ENCODE measurements at places on chromosomes 7 and 10.

DNA sequence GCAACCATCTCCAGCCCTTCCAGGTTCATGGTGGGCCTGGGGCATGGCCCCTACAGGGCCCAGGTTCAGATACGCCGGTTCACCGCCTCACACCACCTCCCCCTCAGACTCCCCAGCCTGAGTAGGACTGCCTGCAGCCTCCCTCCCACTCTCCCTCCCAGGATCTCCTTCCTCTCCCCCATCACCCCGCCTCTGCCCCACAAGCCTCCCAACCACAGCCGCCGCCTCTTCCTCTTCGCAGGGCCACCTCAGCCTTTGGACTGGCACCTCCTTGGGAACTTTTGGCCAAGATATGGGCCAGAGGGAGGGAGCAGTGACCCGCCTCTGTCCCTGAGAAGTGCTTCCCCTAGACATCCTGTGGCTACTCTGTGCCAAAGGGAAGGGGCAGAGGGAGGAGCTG, 9.3 kb downstream of the KCNIP2 start:
- DNase-seq = no peak

DNA sequence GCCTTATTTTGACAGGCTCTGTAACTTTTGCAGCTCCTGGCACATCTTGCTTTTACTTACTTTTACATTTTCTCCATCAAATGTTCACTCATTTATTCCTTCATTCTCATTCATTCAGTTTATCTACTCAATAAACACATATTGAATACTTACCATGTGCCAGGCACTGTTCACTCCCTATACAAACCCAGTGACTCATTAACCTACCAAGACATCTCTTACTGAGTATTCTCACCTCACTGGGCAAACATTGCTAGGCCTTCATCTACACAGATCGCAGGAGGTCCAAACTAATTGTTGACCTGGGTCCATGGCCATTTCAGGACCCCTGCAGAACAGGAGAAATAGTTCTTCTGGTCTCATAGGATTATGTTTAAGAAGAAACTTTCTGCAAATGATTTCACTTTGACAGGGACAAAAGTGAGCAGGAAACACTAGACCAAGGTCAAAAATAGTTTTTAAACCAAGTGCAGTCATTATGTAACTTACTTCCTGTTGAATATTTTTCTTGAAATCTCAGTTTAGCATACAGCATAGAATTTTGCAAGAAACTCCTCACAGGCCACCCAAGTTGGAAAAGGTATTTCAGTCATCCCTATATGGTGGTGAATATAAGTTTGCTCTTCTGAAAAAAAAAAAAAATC, 17.6 kb downstream of the SLC26A4 start:
- no peak for DNase-seq

DNA sequence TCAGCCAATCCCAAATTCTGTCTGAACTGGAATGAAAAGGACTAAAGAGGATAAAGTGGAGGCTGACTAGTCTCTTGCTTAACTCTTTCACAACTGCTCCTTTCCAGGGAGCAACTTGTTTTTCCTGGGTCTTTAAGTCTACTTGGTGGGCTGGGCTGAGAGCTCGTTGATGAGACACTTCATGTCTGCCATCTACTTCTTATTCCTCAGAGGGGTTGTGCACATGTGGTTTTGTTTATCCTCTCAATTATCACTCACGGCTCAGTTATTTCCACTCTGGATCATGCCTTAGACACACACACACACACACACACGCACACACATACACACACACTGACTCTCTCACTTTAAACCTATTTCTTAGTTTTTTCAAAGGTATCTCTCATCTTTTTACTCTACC, 298.6 kb upstream of the MTPN start:
- DNase-seq = no peak

- no peak for DNase-seq
Observed at GRCh38 chr7:82172881-82173280, 270.7 kb downstream of the CACNA2D1 start.

DNA sequence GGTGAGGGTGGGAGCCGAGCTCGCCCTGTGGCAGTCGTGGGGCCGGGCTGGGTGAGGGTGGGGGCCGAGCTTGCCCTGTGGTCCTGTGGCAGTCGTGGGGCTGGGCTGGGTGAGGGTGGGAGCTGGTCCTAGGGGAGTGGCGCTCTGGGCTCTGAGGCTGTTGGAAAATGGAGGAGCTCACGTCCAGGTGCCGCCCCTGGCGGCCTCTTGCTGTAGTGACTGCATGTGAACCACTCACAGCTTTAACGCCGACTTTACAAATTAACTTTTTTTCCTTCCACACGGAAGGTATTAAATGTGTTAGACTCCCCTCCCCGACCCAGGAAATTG, 312.6 kb downstream of the WDR37 start:
- DNase-seq = peak; percentile 15
